ENCODE measurements at places on chromosomes 5 and 9. TPM values are rescaled to one million over a fixed set of nuclear protein-coding genes. Genes with fewer than 3 reads are reported as not detected.

The SUSD3 gene
- 2.0 TPM for total RNA-seq

The HAPLN1 gene
- 1.3 TPM for total RNA-seq

The JAKMIP2 gene
- total RNA-seq, result 0.88 TPM

The ELP1 gene
- total RNA-seq, result 24.1 TPM

The FGF1 gene
- total RNA-seq, result 23.1 TPM

The CDH18 gene
- total RNA-seq, result not detected

The LHX6 gene
- total RNA-seq, result 2.3 TPM

The PCDHA9 gene
- total RNA-seq, result not detected

The EIF4EBP3 gene
- total RNA-seq, result 13.0 TPM

The LURAP1L gene
- 2.1 TPM for total RNA-seq

The HMCN2 gene
- 5.1 TPM for total RNA-seq

The PDZD2 gene
- 188 TPM for total RNA-seq

The FOXI1 gene
- total RNA-seq, result not detected

The BTNL8 gene
- total RNA-seq, result 0.31 TPM

The BARHL1 gene
- not detected for total RNA-seq

The RFK gene
- 26.9 TPM for total RNA-seq

The VCAN gene
- 45.0 TPM for total RNA-seq

The C9orf50 gene
- total RNA-seq, result not detected

The DMRT2 gene
- total RNA-seq, result not detected

The TGFBR1 gene
- 25.8 TPM for total RNA-seq

The SMARCA2 gene
- total RNA-seq, result 120 TPM

The PLPP1 gene
- 79.8 TPM for total RNA-seq

The MARCHF3 gene
- 16.3 TPM for total RNA-seq

The QRFP gene
- not detected for total RNA-seq

The GPRIN1 gene
- total RNA-seq, result 0.34 TPM

The STRBP gene
- 21.2 TPM for total RNA-seq

The FAM169A gene
- 7.9 TPM for total RNA-seq

The LMX1B gene
- total RNA-seq, result 3.6 TPM

The WWC1 gene
- total RNA-seq, result 1.0 TPM

The NKD2 gene
- total RNA-seq, result 1.9 TPM

The ZFP37 gene
- 2.6 TPM for total RNA-seq

The NAIP gene
- 9.6 TPM for total RNA-seq

The CBY3 gene
- not detected for total RNA-seq

The ANKH gene
- 132 TPM for total RNA-seq

The ARSI gene
- 0.49 TPM for total RNA-seq

The NFIB gene
- total RNA-seq, result 134 TPM

The OMD gene
- total RNA-seq, result 19.6 TPM

The APBA1 gene
- total RNA-seq, result 6.5 TPM

The IFNA13 gene
- not detected for total RNA-seq

The NR5A1 gene
- total RNA-seq, result not detected

The FOXD4L4 gene
- 0.22 TPM for total RNA-seq

The ANKRD34B gene
- not detected for total RNA-seq

The CCDC152 gene
- total RNA-seq, result 5.1 TPM

The SLC46A2 gene
- not detected for total RNA-seq

The IFNB1 gene
- not detected for total RNA-seq

The CCDC171 gene
- 3.2 TPM for total RNA-seq

The CPLANE1 gene
- 9.6 TPM for total RNA-seq

The NSMF gene
- total RNA-seq, result 12.4 TPM

The DOK3 gene
- 3.1 TPM for total RNA-seq

The SLIT3 gene
- total RNA-seq, result 106 TPM
